ENCODE measurements at places on chromosomes 7 and 10.

- no peak for DNase-seq
These were observed 90.1 kb upstream of the ADCY1 start for GRCh38 chr7:45484094-45484493.

GRCh38 chr10:107728807-107729206, 564.3 kb upstream of the SORCS1 start:
- DNase-seq = no peak

GRCh38 chr10:61628151-61628874, 34.4 kb upstream of the CABCOCO1 start:
- DNase-seq = no peak

GRCh38 chr7:24337180-24337579, 53.2 kb downstream of the NPY start:
- no peak for DNase-seq

DNA sequence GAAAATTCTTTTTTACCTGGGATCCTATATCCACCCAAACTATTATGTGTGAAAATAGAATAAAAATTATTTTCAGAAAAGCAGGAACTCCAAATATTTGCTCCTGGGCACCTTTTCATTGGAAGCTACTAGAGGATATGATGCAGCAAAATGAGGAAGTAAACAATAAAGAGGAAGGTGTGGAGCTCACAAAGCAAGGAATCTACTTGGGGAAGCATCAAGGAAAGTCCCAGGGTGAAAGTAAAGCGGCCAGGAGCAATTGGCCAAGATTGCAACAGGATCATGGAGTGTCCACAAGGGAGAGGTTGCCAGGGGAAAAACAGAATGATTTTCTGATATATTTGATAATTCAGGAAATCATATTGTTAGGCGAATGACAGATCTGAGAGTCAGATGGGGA, 80.8 kb downstream of the CARD11 start:
- DNase-seq = no peak

- no peak for DNase-seq
These were observed 468.0 kb upstream of the FZD8 start for GRCh38 chr10:36110097-36110496.

DNA sequence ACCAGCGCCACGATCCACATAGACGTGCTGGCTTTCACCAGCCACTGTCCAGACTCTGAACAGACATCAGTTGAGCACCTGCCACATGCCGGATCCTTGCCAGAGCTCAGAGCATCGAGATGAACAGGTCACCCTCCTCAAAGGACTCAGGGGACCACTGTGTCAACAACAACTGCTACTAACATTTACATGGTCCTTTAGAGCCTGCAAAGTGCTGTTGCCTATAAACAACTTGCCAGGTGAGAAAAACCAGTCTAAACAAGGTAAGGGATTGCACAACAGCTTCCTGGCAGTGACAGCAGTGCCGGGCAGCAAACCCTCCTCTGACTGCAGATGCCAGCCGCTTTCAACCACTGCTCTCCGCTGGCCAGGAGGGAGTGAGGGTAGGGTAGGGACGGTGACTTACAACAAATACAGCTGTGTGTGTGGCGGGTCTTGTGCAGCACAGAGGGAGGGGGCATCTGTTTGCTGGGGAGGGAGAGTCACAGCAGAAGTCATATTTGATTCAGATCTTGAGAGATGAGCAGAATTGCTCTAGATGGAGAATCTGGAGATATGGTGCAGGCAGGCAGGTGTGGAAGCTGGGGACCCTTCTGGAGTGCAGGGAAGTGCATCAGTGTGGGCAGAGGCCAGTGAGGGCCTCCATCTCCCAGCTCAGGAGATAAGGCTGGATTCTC, 32.8 kb upstream of the RHEB start:
- no peak for DNase-seq

- no peak for DNase-seq
These were observed 532.5 kb upstream of the FOXK1 start for GRCh38 chr7:4149645-4150044.

DNA sequence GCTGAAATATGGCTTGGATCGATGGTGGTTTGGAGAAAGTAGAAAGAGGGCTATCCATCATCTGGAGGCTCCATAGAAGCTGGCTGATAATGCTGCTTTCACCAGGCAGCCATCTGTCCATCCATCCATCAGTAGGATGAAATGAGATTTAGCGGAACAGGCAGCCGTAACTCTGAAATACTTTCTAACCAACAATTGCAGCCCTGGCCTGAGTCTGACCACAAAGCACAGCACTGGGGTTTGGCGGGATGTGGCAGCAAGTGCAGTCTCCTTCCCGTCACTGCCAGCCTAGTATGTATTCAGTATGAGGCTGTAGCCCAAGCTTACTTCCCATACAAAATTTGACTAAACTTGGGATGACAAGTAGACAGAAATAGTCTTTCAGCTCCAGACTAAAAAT, 38.0 kb downstream of the R3HCC1L start:
- no peak for DNase-seq

- no peak for DNase-seq
These were observed 116.4 kb downstream of the TSPAN12 start for GRCh38 chr7:120741371-120742042.

DNA sequence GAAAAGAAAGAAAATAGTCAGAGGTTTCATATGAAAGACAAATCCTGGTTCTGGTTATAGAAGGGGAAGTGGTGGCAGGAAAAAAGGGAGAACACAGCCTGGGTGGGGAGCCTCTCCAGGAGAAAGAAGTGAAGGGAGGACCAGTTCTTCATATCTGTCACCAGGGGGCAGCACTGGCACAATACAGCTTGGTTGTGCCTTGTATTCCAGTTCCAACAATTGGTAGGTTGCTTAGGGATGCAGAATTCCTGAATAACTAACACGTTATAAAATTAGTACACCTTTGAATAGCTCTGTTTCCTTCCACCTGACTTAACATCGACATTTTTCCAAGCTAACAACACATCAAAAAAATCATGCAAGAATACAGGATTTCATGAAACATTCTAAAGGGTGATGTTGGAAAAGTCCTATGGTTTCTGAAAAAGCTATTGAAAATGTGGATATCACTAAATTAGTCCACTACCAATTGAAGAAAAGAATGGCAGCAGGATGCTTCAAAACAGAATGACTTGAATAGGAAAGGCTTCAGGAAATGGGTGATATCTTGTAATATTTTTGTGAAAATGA, 52.9 kb downstream of the CYP26A1 start:
- no peak for DNase-seq

- DNase-seq = no peak
These were observed 22.6 kb downstream of the ZNF786 start for GRCh38 chr7:149067869-149068268.

All from CD4-positive, alpha-beta T cell treated with Interferon alpha-2 for 1 hour (primary cell).